Karpas-422 (cell line): ENCODE measurements at places on chromosomes 1 and 21. TPM values are rescaled to one million over a fixed set of nuclear protein-coding genes. Genes with fewer than 3 reads are reported as not detected.

- DNase-seq: no peak
These were observed 227.8 kb downstream of the NRIP1 start for GRCh38 chr21:14836950-14837349.

Gene EFNA1
- not detected in 2 replicates for total RNA-seq

Gene RNU1-3
- total RNA-seq: under 0.01 TPM in 2 replicates

- DNase-seq: no peak
These were observed 16.6 kb downstream of the GPATCH2 start for GRCh38 chr1:217614200-217614712.

Gene PRELP
- total RNA-seq: not detected in 2 replicates

- DNase-seq: no peak
These were observed 53.5 kb downstream of the FOXD2 start for GRCh38 chr1:47491341-47491753.

- no peak for DNase-seq
These were observed 89.3 kb upstream of the AKT3 start for GRCh38 chr1:243939167-243939848.

Gene FAM110D
- not detected in 2 replicates for total RNA-seq

GRCh38 chr1:105838071-105838470, 1218.4 kb upstream of the PRMT6 start:
- no peak for DNase-seq

DNA sequence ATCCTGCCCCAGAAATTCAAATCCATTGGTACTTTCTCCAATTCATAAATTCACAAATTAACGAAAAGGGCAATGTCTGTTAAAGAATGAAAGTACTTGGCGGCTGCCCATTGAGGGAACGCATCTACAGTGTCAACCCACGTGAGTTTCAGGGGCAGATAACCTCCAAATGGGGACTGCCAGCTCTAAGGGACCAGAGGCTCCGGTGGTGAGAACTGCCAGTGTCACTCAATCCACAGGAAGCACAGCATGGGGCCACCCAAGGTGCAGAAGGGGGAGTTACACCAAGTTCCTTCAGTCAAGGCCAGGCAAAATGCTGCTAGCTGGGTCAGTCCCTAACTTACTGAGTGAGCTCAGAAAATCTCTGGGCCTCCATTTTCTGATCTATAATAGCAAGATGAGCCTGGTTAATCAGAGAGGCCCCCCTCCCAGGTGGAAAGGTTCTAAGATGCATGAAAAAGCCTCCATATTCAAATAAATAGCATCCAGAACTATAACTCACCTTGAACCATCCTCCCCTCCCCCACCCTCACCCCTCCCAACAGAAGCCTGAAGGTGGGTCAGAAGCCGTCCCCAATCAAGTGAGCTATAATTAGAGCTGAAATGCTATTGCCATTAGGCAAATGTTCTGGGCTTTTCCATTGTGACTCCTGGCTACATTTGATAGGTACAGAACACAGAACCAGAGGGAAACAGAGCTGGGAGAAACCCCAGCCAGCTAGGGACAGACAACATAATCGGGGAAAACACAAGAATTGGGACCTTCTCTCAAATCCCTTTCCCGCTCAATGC, 41.7 kb downstream of the LRP8 start:
- no peak for DNase-seq

Gene ITLN2
- total RNA-seq: not detected in 2 replicates

Gene ARTN
- total RNA-seq: 1.0 TPM in 1 of 2 replicates, not detected in the other

GRCh38 chr1:3731583-3732433, 20.4 kb upstream of the CCDC27 start:
- no peak for DNase-seq

Gene RGS4
- not detected in 2 replicates for total RNA-seq

Gene RAP1GAP
- not detected in 2 replicates for total RNA-seq

DNA sequence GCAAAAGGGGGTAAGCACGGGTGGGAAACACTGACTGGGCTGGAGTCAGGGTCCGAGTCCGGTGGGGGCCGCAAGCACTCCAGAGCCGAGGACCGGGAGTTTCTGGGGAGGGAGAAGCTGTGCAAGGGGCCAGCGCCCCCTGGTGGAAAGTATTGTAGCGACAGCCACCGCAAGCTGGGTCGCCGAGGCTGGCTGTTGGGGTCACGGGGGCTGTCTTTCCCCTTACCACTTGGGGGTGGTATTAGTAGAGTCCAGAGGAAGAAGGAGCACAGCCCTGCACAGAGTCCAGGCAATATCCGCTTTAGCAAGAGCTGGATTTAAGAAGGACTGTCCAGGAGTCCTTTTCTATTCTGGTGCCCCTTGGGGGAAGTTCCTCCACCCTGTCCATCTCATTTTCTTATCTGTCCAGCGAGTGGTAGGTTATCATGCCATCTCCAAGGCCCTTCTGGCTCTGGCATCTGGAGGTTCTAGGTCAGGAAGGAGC, 17.9 kb upstream of the ETV3 start:
- DNase-seq: peak; percentile 79

DNA sequence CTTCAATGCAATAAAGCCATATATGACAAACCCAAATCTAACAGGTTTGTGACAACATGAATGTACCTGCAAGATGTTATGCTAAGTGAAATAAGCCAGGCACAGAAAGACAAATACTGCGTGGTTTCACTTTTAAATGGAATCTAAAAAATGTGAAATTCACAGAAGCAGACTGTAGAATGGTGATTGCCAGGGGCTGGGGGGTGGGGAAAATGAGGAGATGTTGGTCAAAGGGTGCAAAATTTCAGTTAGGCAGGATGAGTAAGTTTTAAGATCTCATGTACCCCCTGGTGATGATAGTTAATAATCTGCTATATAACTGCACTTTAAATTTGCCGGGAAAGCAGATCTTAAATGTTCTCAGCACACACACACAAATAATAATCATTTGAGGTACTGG, 160.5 kb downstream of the PTBP2 start:
- DNase-seq: no peak

Gene L1TD1
- not detected in 2 replicates for total RNA-seq

GRCh38 chr1:70360321-70360720, 5.8 kb upstream of the ANKRD13C start:
- no peak for DNase-seq

Gene CD101
- total RNA-seq: not detected in 2 replicates

DNA sequence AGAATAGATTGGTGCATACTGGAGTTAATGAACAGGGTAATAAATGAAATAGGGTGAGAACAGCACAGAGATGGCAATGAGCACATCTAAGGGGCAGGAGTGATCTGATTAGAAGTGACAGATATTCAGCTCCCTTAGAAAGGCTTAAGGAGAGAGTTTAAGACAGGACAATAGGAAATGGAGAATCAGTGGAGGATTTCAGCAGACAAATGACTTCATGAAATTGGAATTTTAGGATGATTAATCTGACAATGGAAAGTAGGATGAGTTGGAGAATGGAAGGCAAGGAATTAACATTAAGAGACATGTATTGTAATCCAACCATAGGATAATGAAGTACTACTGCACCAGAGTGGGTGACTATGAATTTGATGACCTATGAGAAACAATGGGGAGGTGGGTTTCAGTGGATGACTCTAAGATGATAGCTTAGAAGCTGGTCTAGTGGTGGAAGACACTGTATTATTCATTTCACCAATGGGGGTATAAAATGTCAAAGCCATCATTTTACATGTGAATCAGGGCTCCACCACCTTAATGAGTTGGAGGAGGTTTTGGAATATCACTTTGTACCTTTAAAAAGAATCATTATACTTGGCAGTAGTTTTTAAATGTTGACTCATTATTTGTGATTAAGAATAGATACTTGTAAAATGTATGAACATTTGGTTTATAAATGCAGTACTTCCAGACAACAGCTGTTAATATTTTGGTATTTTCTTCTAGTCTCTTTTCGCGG, 139.1 kb downstream of the PLA2G4A start:
- no peak for DNase-seq

Gene SELE
- not detected in 2 replicates for total RNA-seq

DNA sequence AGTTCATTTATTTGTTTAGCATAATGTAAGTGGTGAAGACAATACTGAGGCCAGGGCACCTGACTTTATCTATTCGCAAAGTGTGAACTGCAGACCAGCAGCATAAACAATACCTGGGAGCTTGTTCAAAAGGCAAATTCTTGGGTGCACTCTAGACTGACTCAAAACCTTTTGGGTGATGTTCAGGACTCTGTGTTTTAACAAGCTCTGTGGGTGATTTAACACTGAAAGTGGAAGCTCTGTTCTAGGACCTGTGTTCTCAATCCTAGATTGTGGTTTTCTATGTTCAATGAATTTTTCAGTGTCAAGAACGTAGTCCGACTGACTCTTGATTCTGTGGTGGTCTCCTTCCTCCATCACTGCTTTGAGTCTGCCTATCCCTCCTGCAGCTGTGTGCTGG, 71.9 kb downstream of the GPR88 start:
- DNase-seq: peak; percentile 16

GRCh38 chr1:162629651-162630050, 2.6 kb upstream of the DDR2 start:
- no peak for DNase-seq

- peak; percentile 68 for DNase-seq
These were observed 358.1 kb downstream of the LRRIQ3 start for GRCh38 chr1:73839922-73840321.

DNA sequence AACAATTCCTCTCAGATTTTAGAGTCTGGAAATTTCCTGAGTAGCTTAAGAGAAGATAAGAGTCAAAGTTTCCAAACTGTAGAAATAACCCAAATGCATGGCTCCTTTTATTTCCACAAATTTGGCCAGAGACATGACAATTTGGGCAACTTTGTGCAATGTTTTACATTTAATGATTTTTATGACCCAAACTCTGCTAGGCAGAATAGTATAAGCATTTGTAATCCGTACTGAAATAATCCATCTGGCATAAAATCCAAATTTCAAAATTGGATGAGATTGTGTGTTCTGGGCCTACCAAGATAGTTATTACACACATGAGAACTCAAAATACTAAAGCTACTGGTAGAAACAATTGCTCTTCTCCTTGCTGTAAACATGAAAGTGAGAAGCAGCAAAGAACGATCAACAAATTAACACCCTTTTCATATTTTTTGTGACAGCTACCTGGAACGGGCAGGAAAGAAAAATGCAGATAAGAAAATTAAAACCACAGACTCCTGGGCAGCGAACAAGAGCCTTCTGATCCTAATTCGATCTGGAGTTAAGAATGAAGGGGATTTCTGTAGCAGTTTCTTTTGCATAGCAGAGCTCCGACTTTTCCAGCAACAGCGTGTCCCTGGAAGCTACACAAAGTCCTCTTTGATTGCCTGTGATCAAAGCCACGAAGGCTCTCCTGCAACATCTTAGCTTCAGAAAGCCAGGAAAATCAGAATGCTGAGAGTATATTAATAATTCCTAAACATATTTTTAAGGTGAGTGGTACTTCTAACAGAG, 191.2 kb downstream of the GRIK1 start:
- DNase-seq: no peak

Gene C1orf94
- not detected in 2 replicates for total RNA-seq

DNA sequence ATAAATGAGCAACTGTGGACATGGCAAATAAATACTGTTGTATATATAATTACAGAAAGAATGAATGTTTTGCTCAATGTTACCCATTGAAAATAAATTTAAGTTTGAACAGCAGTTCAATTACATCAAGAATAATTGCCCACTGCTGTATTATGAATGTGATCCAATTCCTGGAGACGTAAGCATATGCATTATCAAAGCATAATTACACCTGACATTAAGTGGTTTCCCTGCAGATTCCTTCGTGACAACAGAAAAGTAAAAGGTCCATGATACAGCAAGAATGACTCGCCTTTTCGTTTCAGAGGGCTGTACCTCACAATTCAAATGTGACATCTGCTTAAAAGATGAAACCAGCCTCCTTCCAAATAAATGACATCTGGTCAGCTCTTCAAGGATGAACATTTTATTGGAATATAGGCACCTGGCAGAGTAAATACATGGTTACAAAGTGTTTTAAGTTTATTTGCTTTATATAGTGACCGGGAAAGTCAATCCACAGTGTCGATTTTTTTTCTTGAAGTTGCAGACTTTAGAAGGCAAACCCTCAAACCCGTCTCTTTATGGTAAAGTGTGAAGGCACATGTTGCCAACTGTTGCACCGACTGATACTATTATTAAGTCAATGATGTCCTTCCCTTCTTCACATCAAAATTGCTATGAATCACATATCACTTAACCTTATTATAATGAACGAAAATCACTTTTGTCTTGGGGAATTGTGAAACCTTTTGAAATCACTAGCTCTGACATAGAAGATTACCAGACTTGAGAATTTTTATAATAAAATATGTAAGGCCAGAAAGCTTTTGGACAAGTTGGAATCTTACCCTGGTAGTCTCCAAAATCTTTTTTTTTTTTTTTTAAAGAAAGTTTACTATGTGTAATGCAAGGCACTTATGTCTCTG, 36.2 kb upstream of the EDEM3 start:
- no peak for DNase-seq

- DNase-seq: no peak
These were observed 116.0 kb downstream of the CASZ1 start for GRCh38 chr1:10680487-10680886.

DNA sequence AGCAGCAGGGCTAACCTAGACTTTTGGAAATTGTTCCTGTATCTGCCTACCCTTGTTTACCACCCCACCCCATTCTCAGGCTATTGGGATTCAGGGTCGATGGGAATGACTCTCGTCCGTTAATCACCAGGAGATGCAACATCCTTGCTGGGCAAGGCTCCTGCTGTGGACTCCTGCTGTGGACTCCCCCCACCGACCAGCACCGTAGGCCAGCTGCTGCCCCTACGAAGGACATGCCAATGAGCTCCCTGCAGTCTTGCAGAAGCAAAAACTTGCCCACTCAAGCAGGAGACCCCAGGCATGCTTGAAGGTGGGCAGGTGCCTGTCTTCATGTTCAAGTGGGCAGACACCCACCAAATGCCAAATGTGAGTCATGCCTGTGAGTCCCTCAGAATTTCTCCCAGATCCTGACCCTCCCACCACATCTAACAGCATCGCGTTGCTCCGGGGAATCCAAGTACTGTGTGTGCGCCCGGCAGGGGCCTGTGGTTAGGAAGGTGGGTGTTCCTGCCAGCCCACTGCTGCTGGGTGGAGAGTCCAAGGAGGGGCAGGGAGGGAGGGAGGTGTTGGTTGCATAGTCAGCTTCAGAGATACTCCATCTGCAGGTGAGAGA, 41.7 kb upstream of the SOX13 start:
- no peak for DNase-seq

- DNase-seq: no peak
These were observed 580.5 kb upstream of the CXADR start for GRCh38 chr21:16932314-16932713.

Gene RNF186
- not detected in 2 replicates for total RNA-seq

- DNase-seq: no peak
These were observed 89.8 kb downstream of the DHRS3 start for GRCh38 chr1:12528021-12528852.

Gene PLA2G4A
- not detected in 2 replicates for total RNA-seq
